Stimulated activated CD8-positive, alpha-beta memory T cell treated with anti-CD3 and anti-CD28 coated beads, Interleukin-2, amount 100 ng/mL, for 1 hour (primary cell): ENCODE measurements at places on chromosomes 2 and 18.

DNA sequence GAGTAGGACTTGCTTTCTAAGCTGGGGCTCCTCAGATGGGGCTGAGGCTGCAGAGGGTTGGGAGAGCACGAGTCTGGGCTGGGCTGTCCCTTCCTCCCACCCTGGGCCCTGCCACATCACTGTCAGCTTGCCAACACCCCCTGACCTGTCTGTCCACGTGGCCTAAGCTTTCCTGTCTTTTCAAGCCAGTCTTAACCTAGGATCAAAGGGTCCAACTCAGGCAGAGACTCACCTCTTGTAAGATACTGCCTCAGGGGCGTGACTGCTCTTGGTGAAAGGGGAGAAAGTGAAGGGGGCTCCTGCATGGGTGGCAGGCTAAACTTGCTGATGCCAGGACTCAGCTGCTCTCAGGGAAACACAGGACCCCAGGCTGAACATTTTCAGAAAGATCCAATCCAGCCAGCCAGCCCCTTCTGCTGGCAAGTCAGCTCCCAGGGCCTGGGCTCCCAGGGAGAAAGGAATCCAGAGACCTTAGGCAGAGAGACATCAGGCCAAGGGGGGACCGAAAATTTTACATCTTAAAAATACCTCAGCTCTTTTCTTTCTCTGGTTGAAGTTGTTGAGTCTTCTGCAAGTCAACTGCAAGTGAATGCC is 144.2 kb upstream of the ID2 start:
- DNase-seq, result no peak

DNA sequence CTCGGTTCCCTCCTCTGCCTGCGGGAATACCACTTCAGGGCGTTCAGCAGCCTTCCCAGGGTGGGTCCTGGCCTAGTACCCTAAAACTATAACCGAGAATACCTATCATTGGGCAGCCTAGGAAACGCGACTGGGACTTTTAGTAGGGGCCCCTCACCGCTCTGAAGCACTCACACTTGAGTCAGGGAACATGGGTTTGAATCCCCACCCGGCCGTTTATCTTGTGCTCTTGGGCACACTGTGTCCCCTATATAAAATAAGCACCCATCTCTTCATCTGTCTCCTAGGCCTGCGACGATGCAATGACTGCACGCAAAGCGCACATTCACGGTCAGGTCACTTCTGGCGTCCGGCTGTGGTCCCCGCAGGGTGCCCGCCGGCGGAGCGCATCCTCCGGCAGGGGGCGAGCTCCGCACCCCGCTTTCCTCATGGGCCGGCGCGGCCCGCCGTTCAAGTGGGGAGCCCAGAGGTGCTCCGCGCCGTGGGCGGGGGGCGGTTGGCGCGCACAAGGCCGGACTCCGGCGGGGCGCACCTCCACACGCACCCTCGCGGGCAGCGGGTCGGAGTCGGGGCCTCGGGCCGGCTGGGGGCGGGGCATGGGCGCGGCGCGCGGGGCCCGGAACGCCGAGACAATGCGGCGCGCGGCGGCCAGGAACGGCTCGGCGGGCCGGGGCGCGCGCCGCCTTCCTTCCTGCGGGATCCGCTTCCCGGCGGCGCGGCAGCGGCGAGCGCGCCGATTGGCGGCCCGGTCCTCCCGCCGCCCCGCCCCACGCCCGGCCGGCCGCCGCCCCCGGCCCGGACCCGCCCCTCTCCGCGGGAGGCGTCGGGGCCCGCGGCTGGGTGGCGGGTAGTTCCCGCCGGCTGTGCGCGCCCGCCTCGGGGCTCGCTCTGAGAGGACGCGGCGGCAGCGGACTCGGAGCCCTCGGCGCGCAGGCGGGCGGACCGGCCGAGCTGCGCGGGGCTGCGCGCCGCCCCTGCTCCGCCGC is at the start of gene ASAP2:
Gene ASAP2, plus strand, starts transcription at position 850 of the 986 bp plus-strand sequence. CDS start 293 bp downstream, outside the sequence.
- no peak for DNase-seq

GRCh38 chr2:173028671-173029070 is 47.0 kb upstream of the MAP3K20 start:
- no peak for DNase-seq

DNA sequence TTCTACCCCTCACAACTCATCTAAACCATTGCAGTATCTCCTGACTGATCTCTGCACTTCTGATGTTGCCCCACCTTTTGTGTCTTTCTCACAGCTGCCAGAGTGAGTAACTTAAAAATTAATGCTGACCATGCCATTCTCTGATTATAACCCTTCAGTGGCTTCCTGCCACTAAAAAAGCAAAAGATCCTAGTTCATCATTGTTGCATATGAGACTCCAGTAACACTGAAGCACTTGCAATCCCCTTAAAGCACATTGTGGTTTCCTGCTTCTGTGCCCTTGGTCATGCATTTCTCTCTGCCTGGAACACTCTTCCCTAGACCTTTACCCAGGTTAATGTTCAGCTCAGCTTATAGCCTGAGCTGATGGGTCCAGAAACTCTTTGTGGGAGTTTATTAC is 95.1 kb upstream of the WDSUB1 start:
- DNase-seq, result no peak

- DNase-seq, result no peak
These were observed 2.2 kb downstream of the RTP5 start for GRCh38 chr2:241871538-241872312.

GRCh38 chr2:6872394-6872793 is 5.2 kb upstream of the RSAD2 start:
- no peak for DNase-seq

GRCh38 chr2:144402251-144402650 is 117.7 kb downstream of the ZEB2 start:
- DNase-seq, result no peak

DNA sequence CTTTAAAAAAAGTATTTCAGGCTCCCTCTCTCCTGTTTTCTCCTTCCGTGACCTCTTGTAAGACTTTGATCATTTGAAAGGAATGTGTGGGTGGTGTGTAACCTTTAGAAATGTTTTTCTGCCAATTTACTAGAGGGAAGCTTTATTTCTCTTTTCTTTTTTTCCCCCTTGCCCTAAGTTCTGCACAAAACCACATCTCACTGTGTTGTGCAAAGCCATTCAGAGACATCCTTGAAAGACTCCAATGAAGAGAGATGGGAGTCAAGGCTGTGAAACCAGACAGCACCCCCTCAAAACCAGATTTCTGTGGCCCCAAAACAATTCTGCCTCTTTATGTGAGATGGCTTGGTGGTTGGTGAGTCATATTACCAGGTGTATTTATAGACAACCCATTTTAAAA is 184.6 kb upstream of the ERBB4 start:
- no peak for DNase-seq

- DNase-seq, result no peak
These were observed 96.7 kb downstream of the PMAIP1 start for GRCh38 chr18:59996370-59996966.

GRCh38 chr2:54728669-54729120 is 5.2 kb downstream of the EML6 start:
- DNase-seq, result no peak

DNA sequence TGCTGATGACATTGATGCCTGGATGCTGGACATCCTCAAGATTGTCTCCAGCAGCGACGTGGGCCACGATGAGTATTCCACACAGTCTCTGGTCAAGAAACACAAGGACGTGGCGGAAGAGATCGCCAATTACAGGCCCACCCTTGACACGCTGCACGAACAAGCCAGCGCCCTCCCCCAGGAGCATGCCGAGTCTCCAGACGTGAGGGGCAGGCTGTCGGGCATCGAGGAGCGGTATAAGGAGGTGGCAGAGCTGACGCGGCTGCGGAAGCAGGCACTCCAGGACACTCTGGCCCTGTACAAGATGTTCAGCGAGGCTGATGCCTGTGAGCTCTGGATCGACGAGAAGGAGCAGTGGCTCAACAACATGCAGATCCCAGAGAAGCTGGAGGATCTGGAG is 94.1 kb upstream of the EML6 start:
- no peak for DNase-seq

DNA sequence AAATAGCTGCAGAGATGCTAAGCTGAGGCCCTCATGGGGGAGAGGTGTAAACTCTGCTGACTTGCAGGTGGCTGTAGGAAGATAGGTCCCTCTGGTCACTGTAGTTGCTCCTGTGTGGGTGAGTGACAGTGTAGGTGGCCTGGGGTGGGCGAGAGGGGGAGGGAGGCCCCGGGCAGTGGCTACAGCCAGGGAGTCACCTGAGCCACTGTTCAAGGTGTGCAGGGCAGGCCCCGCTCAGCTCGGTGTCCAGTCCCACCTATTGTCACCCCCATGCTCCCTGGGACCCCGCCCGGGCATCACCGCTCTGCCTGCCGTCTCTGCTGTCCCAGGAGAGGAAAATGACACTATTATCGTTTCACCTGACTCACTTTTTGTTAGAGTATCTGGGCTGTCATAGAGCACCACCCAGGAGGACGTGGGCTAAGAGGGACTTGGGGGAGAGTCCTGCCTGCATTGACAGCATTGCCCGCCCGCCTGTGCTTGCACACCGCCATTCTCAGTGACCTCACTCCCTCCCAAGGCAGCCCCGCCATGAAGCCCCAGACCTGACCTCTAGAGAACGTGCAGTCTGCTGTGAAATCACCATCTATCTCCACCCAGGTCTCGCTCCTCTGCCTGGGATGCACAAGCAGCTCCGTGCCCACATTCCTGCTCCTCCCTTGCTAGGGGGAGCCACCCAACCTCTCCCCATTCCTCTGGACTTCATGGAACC is 29.2 kb downstream of the COPS9 start:
- no peak for DNase-seq

DNA sequence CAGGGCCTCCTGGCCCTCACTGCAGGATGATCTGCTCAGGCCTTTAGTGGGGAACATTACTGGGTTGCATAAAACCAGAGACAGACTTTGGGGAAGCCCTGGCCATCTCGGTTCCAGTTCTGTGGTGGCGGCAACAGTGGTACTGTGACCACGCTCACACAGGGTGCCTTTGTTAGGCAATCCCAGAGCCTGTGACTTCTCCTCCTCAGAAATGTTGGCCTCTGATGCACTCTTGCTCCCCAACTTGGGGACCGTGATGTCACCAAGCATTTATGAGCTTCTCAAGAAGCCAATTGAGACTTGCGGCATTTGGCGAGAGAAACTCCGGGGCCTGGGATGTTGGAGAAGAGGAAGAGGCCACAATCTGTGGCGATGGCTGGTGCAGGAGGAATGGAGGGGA is 80.9 kb upstream of the PKDCC start:
- no peak for DNase-seq

- no peak for DNase-seq
These were observed 10.5 kb upstream of the IL1A start for GRCh38 chr2:112794841-112795240.

- DNase-seq, result no peak
These were observed 68.6 kb downstream of the TGOLN2 start for GRCh38 chr2:85259101-85259590.

GRCh38 chr2:105969552-105969951 is 224.5 kb downstream of the UXS1 start:
- no peak for DNase-seq

DNA sequence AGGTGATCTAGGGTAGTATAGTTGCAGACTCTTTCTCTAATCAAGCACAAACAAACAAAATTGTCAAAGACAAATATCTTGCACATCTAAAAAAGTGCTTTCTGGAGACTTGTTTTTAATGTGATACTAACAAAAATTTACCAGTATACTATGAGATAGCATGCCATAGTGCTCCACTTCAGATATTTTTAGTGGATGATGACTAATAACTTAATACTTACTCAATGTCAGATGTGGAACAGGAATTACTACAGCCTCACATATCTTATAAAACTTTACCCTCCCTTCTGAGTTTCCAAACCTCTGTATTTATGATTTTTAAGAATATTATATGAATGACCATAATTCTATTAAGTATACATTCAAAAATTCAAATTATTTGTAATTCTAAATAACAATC is 1162.0 kb upstream of the SLC39A10 start:
- no peak for DNase-seq

DNA sequence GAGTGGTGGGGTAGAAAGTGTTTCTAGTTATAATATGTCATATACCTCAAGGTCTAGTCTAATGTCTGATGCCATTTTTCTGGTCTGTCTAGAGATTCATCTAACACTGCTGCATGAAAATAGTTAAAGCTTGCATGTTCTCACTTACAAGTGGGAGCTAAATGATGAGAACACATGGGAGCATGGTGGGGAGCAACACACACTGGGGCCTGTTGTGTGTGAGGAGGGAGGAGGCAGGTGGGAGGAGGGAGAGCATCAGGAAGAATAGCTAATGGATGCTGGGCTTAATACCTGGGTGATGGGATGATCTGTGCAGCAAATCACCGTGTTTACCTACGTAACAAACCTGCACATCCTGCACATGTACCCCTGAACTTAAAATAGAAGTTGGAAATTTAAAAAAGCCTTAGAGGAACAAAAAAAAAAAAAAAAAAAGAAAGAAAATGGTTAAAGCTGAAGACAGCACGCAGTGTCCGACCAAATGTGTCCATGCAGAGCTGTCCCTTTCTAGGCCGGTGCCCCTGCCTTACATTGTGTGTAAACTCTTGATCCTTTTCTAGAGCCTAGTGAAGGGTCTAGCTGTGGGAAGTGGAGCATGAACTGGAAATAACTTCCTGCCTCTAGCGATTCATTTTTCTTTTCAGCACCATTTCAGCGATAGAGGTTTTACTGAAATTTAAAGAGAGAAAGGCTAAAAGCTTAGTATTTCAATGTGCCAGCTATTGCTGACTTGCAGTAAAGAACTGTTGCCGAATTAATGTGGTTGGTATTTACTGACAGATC is 94.0 kb downstream of the FMNL2 start:
- no peak for DNase-seq

DNA sequence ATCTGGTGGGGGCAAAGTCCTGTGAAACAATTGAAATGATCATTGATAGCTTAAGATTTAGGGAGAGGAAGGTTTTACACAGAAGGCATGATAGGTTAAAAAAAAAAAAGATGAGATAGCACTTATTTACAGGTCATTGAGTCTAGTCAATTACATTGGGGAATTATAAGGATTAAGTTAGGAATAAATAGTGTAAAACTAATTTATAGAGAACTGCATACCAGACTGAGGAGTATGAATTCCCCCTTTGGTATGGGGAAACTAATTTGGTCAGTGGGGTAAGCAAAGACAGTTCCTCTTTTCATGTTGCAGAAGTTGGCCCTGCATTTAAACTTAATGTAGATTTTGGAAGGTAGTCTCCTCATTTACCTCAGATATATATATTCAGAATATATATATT is 10.8 kb downstream of the GLS start:
- DNase-seq, result no peak

GRCh38 chr2:62947403-62947802 is 103.2 kb upstream of the OTX1 start:
- no peak for DNase-seq

- DNase-seq, result no peak
These were observed 13.8 kb downstream of the FAM210A start for GRCh38 chr18:13712400-13713131.
